ENCODE measurements at places on chromosomes 12 and 14.
A peak's percentile ranks its signal among the peaks of the same experiment; 100 is the strongest.

GRCh38 chr14:94388384-94389103 lies at the start of gene SERPINA1:
SERPINA1 (minus strand) TSS chr14:94388602; CDS start chr14:94383237, 5,365 bp downstream.
- no peak for DNase-seq

DNA sequence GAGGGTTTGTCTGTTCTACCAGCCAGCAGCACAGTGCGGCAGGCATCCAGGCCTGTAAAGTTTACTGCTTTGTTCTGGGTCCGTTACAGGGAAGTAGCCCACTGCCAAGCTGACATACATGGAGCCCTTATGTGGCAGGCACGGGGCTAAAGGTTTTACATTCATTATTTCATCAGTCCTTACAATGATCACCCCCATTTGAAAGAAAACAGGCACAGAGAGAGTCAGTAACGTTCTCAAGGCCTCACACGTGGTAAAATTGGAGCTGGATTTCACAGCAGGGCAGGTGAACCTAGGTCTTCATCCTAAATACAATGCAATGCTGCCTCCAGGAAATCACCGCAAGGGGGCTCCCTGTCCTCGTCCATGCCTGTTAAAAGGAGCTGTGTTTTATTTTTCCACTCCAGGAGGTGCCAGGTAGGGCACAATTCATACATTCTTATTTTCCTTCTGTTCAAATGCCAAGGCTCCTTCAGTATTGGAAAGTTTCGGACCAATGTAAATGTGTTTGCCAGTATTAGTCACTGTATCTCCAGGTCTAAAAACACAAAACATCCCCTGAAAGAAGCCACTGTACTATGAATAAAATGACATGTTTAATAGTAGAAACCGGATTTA lies 172.2 kb upstream of the GZMB start:
- DNase-seq: peak; percentile 75

DNA sequence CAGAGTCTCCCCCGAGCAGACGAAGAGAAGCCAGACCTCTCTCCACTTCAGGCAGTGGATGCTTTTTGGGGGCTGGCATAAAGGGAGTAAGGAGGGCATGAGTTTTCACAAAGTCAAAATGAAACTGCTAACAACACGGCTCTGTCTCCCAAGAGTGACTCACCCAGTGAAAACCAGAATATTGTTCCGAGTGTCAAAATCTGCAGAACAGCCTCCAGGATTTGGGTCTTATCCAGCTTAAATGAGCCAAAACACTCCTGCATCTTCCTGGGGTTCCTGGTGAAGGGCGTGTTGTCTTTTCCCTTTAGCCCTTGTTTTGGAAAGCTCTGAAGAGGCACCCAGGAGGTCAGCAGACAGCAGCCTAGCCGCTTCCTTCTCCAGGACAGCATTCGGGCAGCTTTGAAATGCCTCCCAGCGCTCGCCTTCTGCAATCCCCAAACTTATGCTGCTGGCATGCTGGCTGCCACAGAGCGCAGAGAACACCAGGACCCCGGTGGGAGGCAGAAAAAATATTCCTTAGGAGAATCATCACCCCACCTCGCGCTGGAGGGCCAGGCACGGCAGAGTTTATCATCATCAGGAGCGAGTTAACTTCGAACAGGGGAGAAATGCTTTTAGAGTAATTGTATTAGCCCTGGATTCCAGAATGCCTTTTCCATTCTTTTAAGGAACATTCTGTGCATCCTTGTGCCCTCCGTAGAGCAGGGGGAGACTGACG lies 117.7 kb upstream of the NCOR2 start:
- DNase-seq: no peak

- DNase-seq: no peak
These were observed 16.1 kb downstream of the ACSM4 start for GRCh38 chr12:7319930-7320329.

DNA sequence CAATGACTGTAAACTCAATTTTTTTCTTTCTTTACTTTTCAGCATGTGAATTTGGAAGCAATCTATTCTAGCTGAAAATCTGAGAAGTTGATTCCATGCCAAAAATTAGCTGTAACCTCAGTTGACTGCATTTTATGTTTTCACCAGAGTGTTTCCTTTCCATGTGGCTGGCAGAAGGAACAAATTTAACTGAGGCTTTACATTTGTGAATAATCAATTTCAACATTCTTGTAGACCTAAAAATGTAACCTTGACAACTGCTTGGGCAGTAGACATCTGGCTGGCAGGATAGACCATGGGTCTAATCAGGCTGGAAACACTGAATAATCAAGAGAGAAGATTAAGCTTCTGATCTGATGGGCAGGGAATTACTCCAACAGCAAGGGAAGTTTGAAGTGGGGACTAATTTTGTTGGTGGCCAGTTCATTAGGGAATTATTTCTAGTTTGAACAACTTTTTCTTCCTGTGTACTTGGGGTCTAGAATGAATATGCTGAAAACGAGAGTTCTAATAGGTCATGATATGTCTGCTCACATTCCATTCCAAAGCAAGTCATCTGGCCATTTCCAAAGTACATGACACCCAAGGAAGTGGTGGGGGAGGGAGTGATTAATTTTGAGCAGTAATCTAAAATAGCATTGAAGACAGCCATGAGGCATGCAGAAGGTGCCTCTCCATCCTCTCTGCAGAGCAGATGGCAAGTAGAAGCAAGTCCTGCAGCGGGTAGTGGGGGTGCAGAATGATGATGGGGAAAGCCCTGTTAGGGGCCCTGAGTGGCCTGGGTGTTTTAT lies 68.2 kb downstream of the ATP23 start:
- peak; percentile 25 for DNase-seq

GRCh38 chr14:94306047-94306978 lies 13.2 kb upstream of the SERPINA10 start:
- DNase-seq: no peak

DNA sequence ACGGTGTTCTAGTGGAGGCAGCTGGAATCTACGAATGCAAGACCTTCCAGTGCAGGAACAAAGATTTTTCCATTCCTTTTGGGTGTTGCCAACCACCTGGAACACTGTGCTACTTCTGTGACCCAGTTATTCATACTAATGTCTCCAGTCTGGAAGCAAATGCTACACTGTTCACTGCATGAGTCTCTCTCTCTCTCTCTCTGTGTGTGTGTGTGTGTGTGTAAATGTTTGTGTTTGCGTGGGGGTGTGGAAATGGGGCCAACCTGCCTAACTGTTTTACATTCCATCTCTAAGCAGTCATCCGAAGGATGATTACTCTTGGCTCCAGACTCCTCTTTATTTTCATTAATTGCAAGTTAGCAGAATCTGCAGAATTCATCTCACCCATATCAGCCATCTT lies 29.9 kb upstream of the YBX3 start:
- no peak for DNase-seq

DNA sequence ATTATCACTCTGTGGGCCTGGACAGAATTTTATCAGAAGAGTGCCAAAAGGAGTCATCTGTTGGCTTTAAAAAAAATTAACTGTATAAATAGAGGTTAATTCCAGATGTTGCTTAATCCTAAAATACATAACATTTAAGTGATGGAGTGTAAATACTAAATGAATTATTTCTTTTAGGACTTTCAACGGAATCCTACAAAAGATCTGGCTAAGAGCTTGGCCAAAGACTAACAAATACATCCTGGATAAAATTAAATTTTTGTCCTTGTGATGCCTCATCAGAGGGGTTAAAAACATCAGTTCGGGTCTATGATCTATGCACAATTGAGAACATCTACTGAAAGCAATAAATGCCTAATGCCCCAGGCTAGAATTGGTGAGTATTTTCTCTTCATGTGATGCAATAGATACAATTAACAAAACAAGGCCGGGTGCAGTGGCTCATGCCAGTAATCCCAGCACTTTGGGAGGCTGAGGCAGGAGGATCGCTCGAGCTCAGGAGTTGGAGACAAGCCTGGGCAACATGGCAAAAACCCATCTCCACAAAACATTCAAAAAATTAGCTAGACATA lies 49.8 kb upstream of the RAP1B start:
- no peak for DNase-seq

DNA sequence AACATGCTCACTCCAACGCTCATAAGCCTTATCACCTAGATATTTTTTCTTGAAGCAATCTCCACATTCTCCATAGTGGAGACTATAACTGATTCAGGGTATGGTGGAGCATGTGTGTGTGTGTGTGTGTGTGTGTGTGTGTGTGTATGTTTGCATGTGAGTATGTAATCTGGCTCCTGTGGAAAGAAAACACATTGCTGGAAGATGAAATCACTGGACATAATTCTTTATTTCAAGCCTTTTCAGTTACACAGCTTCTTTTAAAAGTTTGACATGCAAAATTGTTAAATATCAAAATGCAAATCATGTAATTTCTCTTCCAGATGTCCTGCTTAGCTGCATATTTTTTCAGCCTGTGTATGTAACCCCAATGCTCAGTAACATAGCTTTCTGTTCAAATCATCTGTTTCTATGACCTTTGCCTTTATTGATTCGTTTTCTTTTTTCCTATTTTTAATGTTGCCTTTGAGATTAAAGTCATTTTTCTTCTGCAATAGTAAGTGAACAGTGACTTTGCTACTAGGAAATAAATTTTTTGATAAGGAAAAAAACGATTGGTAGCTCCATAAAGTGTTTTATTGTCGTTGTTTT lies 80.5 kb upstream of the BTG1 start:
- DNase-seq: peak; percentile 61

DNA sequence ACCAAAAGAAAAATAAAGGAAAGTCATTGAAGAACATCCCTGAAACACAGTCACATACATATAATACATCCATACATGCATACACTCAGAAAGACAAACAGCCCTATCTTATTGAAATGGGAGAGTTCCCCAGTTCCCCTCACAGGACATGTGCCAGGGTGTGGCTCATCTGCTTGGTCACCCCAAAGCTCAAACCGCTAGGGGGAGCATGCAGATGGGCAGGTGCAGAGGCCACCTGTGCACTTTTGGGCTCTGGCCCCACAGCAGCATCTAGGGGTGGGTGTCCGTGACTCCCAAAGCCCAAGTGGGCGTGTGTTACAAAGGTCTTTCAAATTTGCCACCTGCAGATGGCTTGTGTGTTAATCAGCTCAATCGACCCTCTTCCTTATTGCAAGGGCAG lies 75.2 kb downstream of the CMAS start:
- DNase-seq: no peak

- DNase-seq: no peak
These were observed 24.8 kb downstream of the PPP1R36 start for GRCh38 chr14:64574371-64575107.

DNA sequence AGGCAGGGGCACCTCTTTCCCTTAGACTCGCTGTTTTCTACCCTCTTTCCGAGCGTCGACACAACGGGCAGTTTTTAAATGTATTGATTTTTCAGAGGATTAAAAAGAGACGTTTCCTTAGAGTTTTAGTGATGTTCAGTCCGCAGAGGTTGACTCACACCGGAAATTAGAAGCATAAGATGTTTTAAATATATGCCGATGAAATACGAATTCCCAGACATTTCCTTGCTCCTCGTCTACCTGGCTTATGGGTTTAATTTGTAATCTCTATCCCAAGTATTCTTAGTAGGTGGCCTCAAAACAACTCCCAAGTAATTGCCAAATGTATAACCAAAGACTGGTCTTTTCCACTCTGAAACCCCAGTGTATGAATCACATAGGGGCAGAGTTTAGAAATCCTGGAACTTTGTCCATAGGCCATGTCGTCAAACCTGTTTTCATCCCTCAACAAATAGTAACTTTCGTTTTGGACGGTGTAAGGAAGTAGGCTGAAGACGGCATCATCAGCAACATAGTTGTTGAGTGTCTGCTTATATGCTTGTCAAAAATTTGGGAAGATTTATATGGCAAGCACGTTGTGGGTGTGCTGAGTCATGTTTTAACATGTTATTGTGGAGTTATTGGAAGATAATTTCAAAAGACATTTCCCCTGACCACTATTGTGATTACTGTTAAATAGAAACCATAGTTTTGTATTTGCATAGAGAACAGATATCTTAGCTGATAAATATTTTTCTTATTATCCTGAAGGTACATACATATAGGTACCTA lies 824 bp downstream of the TBK1 start:
- DNase-seq: peak; percentile 32

- peak; percentile 50 for DNase-seq
These were observed at the start of gene TESPA1 for GRCh38 chr12:54984658-54985376. TESPA1 (minus strand) TSS chr12:54984762; CDS start chr12:54974562, 10,200 bp downstream.

DNA sequence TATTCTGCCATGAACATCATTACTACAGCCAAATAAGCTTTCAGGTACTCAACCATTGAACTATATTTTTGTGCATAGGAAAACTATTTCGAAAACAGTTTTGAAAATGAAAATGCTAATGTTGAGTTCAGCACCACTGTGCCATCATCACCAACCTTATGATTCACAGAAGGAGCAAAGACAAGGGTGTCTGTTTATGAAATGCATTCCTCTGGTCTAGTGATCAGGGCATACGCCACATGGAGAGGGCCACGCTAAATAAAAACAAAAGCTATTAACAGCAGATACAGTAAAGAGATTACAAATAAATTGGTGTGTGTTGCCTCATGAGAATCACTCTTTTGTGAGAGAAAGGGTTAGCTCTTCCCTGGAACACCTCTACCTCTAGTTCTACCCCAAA lies 43.2 kb upstream of the BMAL2 start:
- DNase-seq: no peak

DNA sequence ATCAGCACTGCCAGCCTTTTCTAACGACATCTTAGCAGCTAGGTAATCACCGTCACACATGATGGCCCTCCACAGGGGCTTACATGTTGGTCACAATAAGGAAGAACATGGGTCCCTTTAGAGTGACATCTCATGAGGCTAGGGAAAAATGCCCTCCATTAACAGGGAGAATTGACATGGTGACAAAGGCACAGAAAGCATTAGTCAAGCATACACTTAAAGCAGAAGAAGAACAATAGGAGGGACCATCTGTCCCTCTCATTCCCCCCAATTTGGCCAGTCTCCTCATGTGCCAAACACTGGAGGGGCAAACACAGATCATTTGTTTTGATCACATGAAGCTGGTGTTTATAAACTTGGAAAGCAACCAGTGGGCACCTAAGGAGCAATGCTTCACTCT lies 78.0 kb downstream of the GRIP1 start:
- no peak for DNase-seq

DNA sequence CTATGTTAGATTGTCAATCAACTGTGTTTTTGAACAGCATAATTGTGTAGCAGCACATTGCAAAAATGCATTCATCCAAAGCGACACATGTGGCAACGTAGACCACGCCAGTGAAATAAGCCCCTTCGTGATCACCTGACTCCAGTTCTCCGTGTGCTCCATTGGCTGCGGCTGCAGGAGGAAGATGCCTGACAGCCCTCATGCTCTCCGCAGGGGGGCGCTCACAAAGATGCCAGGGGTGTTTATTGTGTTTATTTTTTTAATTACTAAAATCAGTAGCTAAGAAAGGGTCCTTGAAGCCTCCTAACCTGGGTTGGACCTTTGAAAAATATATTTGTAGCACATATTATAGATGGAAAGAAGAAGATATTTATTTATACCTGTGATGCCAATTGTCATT lies 116.3 kb downstream of the SLC15A4 start:
- DNase-seq: no peak

- DNase-seq: no peak
These were observed 37.2 kb downstream of the BEGAIN start for GRCh38 chr14:100549834-100550625.

Measured in muscle of arm (tissue), 14 donors.